ENCODE measurements at places on chromosomes 2 and 18.

- DNase-seq: no peak
These were observed 314 bp upstream of the SSB start for GRCh38 chr2:169798397-169798717.

DNA sequence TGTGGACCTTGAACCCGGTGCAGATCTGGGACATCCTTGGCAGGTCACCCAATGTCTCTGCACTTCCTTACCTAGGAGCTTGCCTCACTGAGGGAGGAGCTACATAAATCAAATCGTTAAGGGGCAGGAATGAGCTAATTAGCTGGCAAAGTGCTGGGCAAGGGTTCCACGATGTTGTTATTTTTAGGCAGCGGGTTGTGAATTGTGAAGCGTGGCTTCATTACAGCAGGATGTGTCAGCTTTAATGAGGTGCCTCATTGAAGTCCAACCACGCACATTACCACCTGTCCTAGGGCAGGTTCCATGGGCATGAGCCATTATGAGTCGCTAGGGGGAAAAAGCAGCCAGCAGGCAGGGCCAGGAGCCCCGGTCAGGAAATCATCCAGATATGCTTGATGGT is 127.0 kb upstream of the AGAP1 start:
- DNase-seq: no peak

DNA sequence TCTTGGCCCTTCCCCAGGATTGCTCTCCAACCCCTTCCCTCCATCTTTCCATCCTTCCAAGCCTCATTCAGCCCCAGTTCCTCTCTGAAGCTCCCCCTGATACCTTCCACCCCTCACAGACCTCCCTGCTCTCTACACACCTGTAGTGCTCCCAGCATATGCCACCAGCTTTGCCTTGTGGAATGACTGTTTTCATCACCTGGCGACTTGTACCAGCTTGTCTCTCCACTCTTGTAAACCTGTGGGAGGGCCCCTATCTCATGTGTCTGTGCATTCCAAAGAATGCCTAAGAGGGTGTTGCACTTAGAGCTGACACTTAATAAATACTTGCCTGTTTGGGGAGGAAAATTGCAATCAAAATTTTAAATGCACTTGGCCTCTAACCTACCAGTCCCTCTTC is 198.7 kb downstream of the BCL11A start:
- DNase-seq: no peak

DNA sequence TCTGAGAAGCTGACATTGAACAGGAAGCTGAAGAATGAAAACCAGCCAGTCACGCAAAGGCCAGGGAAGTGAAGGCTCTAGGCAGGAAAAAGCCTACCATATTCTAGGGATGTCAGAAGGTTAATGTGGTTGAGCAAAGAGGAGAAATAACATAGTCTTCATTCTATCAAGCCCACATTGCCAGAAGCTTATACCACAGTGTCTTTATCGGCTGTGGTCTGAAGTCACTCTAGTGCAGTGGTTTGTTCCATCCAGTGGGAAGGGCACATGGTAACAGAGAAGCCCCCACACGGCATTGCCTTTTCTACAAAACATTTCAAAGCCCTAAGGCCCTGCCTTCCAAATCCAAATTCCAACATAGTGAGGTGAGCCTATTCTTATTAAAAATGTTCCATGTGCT is 311.3 kb downstream of the TNS1 start:
- DNase-seq: no peak

DNA sequence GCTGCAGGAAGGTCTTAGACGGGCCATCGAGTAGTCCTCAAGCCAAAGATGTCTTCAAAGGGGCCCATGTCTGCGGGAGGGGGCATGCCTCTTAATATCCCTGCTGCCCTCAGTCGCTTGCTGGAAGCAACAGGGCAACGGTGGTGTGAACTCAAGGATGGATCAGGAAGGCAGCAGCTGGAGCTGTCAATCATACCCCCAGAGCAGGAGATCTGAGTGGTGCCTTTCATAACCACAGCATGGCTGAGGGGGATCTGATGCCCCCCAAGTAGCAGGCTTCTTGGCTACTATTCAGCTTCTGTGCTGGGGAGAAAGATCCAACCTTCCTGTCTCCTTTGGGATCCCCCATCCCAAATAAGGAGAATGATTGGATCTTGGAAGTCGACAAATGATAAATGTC is 46.4 kb downstream of the INSIG2 start:
- no peak for DNase-seq

DNA sequence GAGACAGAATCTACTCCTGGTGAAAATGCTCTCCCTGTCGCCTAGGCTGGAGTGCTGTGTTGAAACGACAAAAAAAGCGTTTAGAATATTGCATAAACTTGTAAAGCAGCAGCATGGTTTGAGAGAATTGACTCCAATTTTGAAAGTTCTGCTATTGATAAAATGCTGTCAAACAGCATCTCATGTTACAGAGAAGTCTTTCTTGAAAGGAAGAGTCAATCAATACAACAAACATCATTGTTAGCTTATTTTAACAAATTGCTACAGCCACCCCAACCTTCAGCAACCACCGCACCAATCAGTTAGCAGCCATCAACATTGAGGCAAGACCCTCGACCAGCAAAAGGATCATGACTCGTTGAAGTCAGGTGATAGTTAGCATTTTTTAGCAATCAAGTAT is 6.9 kb downstream of the C2orf76 start:
- no peak for DNase-seq

DNA sequence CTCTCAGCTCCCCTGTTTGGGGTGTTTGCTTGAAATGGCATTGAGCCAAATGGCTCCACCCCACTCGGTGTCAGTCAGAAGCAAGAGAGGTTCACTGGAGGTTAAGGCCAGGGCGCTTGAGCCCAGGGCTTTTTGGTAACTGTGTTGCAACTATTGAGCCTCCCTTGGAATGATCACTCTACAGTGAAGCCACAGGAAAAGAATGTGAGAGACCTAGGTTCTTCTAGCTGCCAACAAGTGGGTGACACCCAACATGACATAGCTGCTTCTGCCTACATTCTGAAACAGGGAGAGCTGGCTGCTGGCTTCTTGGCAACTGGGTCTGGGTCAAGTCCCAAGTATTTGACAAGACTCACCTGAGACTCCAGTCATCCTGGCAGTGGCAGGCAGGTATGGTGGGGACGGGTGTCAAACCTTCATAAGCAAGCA is 7.1 kb upstream of the GRHL1 start:
- no peak for DNase-seq

GRCh38 chr18:7198326-7198725 is 32.6 kb upstream of the LRRC30 start:
- no peak for DNase-seq

DNA sequence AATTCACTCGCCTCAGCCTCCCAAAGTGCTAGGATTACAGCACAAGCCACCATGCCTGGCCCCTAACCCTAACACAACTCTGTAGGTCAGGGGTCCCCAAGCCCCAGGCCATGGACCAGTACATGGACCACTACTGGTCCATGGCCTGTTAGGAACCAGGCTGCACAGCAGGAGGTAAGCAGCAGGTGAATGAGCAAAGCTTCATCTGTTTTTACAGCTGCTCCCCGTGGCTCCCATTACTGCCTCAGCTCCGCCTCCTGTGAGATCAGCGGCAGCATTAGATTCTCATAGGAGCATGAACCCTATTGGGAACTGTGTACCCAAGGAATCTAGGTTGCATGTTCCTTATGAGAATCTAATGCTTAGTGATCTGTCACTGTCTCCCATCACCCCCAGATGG is 201.7 kb downstream of the NRP2 start:
- no peak for DNase-seq

GRCh38 chr18:61448316-61448715 is 115.1 kb downstream of the CDH20 start:
- DNase-seq: no peak

DNA sequence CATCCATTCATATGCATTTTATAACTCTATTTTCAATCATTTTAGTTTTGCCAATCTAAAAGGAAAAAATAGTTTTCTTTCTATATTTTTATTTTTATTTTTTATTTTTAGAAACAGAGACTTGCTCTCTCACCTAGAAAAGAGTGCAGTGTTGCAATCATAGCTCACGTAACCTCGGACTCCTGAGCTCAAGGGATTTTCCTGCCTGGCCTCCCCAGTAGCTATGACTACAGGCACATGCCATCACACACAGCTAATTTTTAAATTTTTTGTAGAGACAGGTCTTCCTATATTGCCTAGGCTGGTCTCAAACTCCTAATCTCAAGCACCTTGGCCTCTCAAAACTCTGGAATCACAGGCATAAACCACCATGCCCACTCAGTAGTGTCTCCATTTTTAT is 125.5 kb upstream of the XIRP2 start:
- DNase-seq: no peak

DNA sequence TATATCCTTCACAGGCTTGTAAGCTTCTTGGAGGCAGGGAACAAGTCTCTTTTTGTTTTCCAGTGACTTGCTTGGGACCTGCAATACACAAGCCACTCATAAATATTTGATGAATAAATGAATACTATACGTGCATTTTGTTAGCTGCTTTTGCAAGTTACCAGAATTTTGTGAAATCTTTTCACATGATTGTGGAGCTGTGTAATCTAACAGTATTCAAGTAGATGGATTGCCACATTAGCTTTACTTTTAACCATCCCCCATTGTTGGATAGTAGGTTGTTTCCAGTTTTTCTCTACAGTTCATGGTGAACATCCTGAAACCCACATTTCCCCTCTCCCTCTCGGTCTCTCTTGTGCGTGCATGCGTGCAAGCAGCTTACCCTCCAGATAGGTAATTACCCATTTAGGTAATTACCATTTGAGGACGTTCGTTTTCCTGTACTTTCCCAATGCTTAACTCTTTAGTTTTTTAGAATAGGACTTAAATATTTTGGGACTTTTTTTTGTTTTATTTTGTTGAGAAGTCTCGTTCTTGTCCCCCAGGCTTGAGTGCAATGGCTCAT is 12.5 kb downstream of the ZNF407 start:
- no peak for DNase-seq

DNA sequence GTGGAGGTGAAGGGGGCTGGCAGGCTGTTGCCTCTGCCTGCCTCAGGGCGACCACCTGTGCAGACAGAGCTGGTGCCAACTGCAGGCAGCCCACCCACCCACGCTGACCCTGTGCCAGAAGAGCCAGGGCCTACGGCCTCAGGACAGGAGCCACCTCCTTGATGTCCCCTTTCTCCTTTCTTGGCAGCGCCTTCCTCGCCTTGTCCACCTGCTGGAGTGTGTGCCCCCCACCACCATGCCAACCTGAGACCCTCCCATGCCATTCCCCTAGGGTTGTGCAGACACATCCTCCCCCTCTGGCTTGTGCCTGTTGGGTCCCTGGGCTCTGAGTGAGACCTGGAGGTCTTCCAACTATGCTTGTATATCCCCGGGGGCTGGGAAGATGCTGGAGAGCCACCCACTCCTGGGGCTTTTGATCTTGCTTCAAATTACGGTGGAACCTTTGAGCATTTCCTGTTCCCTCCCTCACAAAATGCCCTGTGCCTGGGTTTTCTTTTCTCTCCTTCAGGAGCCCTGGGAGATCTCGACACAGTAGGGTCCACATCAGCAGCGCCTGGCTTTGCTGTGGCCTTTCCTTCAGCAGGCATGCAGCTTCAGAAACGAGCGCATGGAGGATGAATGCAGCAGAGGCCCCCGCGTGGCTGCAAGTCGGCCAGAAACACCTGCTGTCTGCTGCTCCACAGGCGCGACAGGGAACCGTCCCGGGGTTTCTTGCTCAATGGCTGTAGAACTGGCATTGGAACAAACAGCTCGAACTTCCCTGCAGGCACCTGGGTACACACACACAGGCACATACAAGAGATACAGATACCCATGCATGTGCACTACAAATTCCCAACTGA is 65.9 kb upstream of the SH3RF3 start:
- DNase-seq: peak; percentile 9

- DNase-seq: no peak
These were observed 9.4 kb upstream of the AGFG1 start for GRCh38 chr2:227462462-227462951.

- DNase-seq: no peak
These were observed 603.6 kb downstream of the CPS1 start for GRCh38 chr2:211159972-211160371.

GRCh38 chr2:205650931-205651330 is 31.4 kb upstream of the NRP2 start:
- no peak for DNase-seq

GRCh38 chr18:24660956-24661355 is 200.5 kb downstream of the HRH4 start:
- no peak for DNase-seq

GRCh38 chr2:241289597-241289996 is 25.9 kb downstream of the HDLBP start:
- DNase-seq: no peak

DNA sequence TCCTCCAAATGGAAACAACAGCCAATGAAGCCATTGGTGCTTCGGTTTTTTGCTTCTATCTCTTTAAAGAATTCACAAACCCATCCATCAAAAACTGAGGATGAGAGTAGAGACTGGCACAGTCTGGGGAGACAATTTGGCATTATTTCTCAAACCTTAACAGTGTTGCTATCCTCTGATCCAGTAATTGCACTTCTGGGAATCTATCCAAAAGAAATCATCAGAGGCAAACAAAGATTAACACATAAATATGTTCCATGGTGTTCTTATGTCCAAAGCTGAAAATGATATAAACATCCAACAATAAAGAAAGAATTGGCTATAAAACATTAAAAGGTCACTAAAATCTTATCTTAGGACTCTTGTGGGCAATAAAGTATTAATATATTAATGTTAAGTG is 35.1 kb downstream of the REEP1 start:
- no peak for DNase-seq

DNA sequence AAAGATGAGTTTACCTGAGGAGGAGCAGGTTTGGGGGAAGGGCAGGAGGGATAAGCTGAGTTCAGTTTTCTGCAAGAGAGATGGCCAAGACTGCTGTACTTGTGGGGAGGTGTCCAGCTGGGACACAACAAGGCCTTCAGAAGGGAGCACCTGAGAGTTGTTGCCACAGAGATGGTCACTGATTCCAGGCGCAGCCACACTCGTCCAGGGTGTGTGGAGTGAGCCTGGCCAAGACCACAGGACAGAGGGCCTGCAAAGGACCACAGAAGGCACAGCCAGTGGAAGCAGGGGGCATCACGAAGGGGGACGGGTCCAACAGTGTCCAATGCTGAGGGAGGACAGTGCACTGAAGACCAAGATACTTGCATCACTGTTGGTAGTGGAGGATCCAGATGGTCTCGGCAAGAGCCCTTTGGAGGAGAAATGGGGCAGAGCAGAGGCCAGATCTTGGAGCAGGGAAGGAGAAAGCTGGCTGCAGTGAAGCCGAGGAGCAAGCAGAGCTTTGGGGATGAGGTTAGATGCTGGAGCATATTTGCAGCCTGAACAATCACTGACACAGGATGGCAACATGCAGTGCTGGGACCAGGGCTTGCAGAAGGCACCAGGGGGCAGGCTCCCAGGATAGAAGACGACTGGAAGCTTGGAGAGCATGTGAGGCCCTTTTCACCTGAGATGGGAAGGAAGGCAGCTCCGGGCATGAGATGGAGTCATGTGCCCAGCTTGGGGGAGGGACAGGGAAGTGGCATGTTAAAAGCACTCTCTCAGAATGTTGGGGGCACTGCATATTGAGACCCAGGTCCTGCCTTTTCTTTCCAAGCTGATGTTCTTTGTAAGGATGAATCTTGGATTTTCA is 214.0 kb downstream of the CYP26B1 start:
- no peak for DNase-seq

DNA sequence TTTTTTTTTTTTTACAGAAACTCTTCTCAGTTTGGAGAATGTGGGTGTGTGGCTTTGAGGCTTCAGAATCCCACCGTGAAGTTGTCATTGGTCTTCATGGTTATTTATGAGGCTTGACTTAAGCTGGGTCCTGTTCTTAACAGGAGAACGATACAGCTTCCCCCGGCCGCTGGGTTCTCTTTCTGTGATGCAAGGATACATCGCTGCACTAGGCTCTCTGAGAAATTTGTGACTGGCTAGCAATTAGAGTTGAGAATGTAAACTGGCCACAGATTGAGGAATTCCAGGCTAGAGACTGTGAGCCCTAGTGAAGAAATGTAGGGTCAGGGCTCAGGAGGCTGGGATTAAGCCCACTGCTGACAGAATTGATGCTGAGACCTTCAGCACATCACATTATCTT is 29.8 kb downstream of the MGAT5 start:
- no peak for DNase-seq

All from stimulated activated CD4-positive, alpha-beta T cell treated with anti-CD3 and anti-CD28 coated beads, TNF-alpha, amount 100 ng/mL, for 1 hour (primary cell).